H4 (cell line): ENCODE measurements at places on chromosomes 2 and 18. TPM values are rescaled to one million over a fixed set of nuclear protein-coding genes. Genes with fewer than 3 reads are reported as not detected.

DNA sequence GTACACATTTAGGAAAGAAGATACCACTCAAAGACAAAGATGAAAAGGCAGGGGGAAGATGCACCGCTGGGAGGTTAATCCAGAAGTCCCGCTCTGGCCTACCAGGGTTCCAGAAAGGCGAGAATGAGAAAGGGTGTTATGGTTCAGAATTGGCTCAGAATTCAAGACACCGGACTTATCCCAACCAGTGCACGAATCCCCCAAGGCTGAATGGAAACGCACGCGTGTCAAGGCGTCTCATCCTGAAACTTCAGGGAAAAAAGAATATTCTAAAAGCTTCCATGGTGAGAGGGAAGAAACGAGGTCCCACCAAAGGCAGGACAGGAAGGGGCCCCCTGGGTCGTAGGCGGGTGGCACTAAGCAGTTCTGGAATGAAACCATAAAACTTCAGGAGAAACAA is 71.9 kb downstream of the SLC66A2 start:
- DNase-seq = no peak

The TNFRSF11A gene
- total RNA-seq = 0.17 and 0.39 TPM in 2 replicates

DNA sequence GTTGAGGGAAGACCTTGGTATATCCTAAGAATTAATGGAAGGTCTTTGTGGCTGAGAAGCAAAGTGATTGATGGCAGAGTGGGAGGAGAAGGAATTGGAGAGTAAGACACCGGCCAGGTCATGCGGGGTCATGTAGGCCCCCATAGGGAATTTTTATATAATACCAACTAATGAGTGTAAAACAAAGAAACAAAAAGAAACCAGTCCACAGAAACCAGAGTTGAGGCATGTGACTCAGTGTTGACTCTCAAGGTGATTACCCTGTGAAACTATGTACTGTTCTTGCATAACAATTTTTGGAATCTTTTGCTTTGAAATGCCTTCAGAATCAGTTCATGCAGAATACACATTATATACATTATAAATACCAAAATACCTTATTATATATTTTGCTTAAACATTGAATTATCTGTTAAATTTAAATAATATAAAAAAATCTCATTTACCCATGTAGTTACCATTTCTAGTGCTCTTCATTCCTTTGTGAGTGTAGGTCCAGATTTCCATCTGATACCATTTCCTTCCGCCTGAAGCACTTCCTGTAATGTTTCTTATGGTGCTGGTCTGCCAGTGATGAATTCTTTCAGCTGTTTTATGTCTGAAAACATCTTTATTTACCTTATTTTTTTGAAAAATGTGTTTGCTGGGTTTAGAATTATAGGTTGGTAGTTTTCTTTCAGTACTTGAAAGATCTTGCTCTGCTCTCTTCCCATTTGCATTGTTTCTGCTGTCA is 8.6 kb downstream of the CLIP4 start:
- no peak for DNase-seq

- no peak for DNase-seq
These were observed 65.0 kb downstream of the NFATC1 start for GRCh38 chr18:79460481-79461300.

GRCh38 chr2:229235131-229235914 is 35.8 kb downstream of the PID1 start:
- no peak for DNase-seq

DNA sequence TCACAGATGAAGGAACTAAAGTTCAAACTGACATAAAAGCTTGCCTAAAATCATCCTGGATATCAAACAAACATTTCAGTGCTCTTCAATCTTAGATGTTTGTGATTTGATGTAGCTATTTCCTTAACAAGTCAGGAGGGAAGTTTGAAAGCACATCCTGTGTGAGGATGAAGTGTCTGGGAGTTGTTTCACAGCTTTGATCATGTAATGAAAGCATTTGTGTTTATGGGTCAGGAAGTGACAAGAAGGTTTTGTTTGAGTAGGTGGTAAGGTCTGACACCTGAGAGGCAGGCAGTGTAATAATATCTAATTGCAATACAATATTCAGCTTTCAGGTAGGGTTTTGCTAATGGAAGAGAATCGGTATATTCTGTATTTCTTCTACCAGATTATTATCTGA is 26.0 kb upstream of the CSRNP3 start:
- no peak for DNase-seq

The ABHD1 gene
- 0.12 TPM in 1 of 2 replicates, not detected in the other for total RNA-seq

The MPP4 gene
- not detected in 2 replicates for total RNA-seq

DNA sequence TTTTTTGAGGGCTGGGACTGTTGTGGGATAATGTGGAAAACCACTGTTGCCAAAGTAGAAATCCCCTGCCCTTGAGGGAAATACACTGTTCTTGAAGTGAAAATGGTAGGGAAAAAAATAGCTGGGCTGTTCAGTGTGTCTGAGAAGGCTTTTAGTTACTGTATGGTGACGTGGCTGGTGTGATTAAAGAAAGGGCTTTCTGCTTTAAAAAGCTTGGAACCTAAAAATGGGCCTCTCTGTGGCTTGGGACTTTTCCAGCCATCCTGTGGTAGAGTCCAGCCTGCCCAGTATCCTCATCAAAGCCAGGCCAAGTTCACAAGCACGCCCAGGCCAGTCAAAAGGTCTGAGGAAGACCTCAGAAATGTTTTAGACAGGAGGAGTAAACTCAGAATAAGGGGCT is 6.8 kb downstream of the MGAT5 start:
- peak; percentile 69 for DNase-seq

The PSMA8 gene
- total RNA-seq = not detected in 2 replicates

The FAM228A gene
- not detected in 2 replicates for total RNA-seq

DNA sequence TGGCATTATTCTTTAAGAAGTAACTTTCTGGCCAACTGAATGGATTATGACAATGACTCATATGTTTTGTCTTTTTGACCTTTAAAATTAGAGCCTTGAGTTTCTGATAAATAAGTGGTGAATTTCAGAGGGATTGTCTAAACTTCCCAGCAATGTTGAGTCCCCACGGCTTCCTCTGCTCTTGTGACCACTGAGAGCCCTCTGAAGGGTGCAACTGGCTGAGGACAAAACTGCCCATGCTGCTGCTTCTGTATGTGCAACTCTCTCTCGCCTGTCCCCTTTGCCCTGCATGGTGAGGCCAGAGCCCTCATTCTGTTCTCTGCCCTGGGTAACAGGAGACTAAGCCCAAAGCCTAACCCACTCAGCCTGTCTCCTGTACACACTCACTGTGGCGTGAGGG is 52.7 kb upstream of the SLC14A1 start:
- no peak for DNase-seq

The RAB12 gene
- total RNA-seq = 68.4 and 71.5 TPM in 2 replicates

GRCh38 chr2:235414422-235414821 is 79.4 kb upstream of the AGAP1 start:
- DNase-seq = no peak

The LIMS4 gene
- not detected in 2 replicates for total RNA-seq

DNA sequence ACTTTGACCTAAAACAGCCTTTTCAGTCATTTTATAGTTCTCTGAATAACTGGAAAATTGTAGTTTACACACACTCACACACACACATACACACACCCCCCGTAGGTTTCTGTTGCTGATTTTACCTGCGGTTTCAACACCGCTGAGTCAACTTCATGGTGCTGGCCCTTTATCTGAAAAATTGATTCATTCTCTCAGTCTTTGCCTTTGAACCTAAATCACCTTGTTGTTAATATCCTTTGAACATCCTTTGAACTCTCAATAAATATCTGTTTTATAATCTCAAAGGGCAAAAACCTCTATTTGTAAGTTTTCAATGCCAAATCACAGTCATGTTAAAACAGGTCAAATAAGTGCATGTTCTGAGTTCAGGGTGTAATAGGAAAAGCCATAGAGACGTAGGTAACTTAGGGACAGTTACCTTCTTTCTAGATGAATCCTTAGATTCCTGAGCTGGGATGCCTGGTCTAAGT is 109.0 kb upstream of the BZW1 start:
- no peak for DNase-seq

DNA sequence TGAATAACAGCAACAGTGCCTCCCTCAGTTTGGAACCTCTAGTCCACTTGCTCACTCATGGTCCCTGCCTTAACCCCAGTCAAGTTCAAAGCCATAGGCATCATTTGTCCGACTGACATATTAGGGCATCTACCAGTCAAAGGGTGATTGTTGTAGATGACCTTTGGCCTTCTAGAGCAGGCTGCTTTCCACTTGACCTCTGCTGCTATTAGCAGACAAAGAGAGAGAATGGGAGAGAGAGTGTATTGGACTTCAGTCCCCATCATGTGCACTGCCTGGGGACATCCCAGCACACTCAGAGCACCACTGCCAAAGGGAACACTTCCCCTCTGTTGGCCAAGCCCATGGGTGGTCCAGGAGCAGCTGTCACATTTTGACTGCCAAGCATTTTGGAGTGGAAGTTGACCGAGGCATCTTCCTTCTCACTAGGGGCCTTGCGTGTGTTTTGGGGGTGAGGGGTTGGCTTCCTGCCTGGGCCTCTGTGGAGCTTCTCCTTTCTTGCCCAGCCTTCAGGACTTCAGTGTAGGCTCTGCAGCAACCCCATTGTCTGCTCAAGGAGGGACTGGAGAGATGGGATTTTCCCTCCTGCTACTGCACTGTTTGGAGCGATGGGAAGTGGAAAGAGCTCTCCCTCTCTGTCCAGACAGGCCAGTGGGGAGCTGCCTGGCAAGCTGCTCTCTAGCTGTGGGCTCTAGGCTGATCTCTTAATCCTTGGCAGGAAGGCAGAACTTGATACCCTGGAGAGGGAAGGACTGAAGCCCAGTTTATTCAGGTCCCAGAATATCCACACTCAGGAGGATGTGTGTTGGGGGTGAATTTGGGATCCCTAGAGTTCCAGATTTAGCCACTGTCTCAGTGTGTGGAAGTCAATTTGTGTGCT is 68.1 kb downstream of the TMEM247 start:
- DNase-seq = no peak

GRCh38 chr2:20052229-20052851 is 912 bp upstream of the LAPTM4A start:
- DNase-seq = no peak

DNA sequence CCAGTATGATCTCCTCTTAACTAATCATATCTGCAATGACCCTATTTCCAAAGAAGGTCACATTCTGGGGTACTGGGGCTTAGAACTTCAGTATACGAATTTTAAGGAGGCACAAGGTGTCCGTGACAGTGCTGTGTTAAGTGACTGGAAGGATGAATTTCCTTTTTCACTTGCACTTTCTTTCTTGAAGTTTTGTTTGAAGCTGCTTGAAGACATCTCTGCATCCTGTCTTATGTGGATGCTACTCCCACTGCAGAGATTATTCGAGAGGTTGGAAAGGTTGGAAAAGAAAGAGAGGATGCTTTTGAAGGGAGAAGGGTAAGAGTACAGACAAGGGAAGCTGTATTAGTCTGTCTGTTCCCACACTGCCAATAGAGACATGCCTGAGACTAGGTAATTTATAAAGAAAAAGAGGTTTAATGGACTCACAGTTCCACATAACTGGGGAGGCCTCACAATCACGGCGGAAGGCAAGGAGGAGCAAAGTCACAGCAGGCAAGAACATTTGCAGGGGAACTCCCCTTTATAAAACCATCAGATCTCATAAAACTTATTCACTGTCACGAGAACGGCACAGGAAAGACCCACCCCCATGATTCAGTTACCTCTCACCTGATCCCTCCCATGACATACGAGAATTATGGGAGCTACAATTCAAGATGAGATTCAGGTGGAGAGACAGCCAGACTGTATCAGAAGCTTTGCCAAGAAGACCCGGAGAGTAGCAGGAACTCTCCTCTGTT is 3.6 kb upstream of the RNF144A start:
- no peak for DNase-seq

GRCh38 chr2:64866797-64867196 is 122.4 kb upstream of the SLC1A4 start:
- peak; percentile 87 for DNase-seq

DNA sequence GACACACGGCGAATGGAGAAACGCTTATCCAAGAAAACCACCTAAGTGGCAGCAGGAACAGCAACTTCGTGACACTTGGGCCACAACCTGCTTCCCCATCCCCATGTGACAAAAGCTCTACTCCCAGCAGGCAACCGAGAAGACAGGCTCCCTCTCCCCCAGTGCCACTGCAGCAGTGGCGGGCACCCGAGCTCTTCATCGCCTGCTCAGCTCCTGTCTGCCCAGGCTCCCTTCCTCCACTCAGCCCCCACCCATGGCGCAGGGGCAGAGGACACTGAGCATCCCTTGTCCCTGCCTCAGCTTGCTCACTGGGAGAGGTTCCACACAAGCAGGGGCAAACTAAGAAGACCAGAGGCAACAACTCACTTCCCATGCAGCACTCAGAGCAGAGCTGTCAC is 22.9 kb downstream of the SLC66A2 start:
- DNase-seq = no peak

The CAPN14 gene
- 0.14 TPM in 1 of 2 replicates, not detected in the other for total RNA-seq

The CDH20 gene
- 0.08 TPM in 1 of 2 replicates, not detected in the other for total RNA-seq

The CCT4 gene
- total RNA-seq = 268 and 273 TPM in 2 replicates

DNA sequence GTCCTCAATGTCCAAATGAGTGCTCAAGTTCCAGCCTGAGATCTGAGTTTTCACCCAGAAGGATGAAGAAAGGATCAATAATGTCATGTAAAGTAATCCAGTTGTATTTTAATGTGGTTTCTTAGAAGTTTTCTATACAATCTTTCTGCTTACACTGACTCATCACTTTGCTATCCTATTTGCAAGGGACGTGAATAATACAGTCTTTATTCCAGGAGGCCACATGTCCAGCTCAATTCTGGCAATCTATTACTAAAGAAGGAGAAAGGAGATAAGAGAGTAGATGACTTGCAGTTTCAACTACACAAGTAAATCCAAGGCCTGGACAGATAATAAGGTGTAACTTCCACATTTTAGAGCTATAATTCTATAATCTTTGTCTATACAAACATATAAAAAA is 601.1 kb upstream of the SETBP1 start:
- DNase-seq = peak; percentile 78

GRCh38 chr2:8658064-8658862 is 23.6 kb upstream of the ID2 start:
- DNase-seq = no peak

GRCh38 chr2:197254776-197255530 is 55.6 kb downstream of the ANKRD44 start:
- no peak for DNase-seq

- DNase-seq = no peak
These were observed 123.1 kb downstream of the RAB3GAP1 start for GRCh38 chr2:135175177-135175576.
